ENCODE measurements at places on chromosomes 7 and 10.

- no peak for DNase-seq
Observed at GRCh38 chr7:2965745-2966270, 77.9 kb downstream of the CARD11 start.

DNA sequence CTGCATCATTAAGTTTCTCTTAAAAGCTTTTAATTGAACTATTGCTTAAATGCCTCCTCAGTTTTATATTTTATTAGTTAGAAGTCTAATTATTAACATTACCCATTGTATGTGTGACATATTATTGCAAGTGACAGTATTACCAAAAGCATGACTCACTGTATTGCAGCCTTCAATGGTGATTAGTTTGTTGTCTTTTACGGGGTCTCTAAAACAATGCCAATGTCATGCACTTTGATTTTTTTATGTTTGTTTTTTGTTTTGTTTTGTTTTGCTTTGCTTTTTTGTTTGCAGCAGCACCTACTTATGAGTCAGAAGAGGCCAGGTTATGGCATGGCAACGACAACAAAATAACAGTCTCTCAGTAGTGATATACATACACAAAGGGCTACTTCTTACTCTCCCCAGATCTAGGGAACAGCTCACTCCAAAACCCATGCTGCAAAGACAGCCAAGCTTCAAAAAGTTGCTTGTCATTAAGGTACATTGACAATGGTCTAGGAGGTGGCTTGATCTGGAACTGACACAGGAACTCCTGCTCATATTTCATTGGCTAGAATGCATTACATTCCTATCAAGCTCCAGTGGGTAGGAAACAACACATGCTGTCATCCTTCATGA, 293.7 kb upstream of the POM121L12 start:
- DNase-seq: peak; percentile 92

GRCh38 chr10:1123198-1123597, 67.0 kb downstream of the WDR37 start:
- DNase-seq: no peak

GRCh38 chr7:141220263-141220880, 146.5 kb downstream of the TMEM178B start:
- DNase-seq: peak; percentile 17

GRCh38 chr7:154620141-154620755, 382.7 kb downstream of the PAXIP1 start:
- DNase-seq: no peak

DNA sequence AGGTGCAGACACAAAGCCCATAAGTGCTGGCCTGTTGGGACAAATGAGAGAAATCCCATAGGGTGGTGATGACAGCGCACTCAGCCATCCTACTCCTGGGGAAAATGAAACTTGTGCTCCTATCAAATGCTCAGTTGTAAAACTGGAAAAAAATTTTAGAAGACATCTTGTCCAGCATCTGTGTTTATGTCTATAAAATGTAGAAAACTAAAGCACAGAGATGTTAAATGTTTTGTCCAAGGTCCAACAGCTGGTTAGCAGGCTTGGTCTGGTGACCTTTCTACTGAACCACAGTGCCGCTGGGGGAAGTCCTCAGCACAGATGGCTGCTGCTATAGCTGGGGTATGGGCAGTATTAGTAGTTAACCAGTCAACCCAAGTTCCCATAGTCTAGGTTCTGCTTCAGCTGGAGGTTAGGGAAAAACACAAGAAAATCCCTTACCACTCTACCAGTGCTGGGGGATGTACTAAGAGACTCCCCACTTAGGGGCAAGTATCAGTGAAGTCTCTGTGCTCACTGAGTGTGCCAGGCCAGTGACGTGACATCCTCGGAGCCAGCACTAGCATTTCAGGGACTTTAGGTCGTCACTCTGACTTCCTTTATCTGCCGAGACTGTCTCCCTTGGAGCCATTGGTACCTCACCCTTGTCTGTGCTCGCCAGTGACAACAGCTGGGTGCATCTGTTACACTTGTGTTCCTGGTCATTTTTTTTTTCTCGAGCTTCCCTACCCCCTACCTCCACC, 1.9 kb downstream of the TSPAN33 start:
- no peak for DNase-seq

- DNase-seq: peak; percentile 44
Observed at GRCh38 chr7:16504019-16504418, 22.6 kb upstream of the LRRC72 start.

DNA sequence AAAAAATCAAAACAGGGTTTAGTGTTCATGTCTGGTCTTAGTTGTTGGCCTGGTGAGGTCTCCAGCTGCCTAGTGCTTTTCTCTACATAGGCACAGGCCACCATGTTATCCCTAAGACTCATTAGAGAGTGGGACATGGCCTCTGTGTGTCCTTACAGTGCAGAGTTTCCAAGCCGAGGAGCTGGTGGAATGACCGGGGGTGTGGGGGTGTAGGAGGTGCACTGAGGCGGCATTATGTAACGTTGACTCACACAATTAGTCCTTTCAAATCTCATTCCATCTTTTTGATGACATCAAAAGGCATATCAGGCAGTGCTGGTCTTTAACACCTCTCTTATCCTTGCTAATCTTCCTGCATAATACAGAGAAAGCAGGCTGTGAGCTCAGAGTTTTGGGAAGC, 71.3 kb downstream of the MTPN start:
- DNase-seq: no peak

GRCh38 chr7:94049615-94050014, 45.5 kb upstream of the BET1 start:
- no peak for DNase-seq

GRCh38 chr7:123771846-123772245, 23.0 kb upstream of the WASL start:
- DNase-seq: no peak

- peak; percentile 98 for DNase-seq
Observed at GRCh38 chr10:125209591-125210355, 49.4 kb upstream of the CTBP2 start.

GRCh38 chr7:25947669-25948516, 204.1 kb upstream of the NFE2L3 start:
- peak; percentile 94 for DNase-seq

DNA sequence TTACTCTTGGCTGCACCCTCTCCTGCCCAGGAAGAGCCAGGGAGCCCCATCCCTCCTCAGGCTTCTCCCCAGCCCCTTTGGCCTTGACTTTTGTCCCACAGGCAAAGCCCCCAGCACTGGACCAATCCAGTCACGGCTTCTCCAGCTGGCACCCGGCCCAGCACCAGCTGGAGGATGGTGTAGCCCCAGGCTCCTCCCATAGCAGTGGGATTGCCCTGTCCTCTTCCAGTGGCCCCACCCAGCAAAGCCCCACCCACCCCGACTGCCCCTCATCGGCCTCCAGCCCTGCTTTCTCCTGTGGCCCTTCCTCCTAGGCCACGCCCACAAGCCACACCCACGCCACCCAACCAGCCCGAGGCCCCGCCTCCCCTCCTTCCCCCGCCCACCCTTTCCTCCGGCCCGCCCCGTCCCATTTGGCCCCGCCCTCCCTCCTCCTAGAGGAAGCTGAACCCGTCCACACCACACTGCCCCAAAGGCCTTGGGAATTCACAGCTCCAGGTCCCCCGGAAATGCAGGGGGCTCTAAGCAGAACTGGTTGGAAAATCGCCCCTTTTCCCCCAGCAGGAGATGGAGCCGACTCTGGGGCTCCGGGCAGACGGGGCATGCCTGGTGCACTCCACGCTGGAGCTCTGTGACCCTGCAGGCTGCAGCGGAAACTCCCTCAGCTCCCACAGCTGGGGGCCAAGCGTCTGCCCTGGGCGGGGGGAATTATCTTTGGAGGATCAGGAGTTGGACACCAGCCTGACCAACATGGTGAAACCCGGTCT, 25.2 kb downstream of the GET4 start:
- DNase-seq: peak; percentile 74

DNA sequence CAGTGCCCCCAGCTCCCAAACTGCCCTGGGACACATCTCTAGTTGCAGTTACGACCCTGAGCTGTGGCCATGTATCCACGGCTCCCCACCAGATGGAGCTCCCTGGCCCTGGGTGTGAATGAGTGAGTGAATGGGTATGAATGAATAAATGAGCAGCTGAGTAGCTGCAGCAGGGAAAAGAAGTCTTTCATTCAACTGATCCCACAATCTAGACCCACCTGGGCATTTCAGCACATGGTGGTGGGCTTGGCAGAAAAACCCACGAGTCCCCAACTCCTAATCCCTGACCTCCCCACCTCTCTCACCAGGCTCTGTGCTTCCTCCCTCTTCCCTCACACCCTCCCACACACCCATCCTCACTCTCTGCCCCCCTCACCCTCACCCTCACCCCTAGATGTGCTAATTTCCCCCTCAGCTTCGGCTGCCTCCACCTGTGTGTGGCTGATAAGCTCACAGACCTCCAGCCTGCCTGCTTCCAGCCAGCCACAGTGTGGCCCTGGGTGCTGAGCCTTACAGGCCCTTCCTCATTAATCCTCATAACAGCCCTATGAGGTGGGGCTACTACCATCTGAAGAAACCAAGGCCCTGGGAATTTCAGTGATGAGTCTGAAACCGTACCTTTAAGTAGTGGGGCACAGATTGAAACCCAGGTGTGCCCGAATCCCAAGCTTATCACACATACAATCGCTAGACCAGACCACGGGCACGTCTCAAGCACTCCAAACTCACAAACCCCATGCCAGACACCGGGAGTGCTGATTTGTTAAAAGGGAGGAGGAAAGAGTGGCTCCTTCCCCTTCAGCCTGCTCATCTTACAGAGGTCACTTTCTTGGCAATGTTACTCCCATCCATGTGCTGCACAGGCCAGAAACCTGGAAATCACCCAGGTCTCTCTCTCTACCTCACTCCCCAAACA, 2.2 kb upstream of the ATP6V1F start:
- DNase-seq: no peak

- no peak for DNase-seq
Observed at GRCh38 chr10:110755781-110756180, 111.6 kb downstream of the RBM20 start.

DNA sequence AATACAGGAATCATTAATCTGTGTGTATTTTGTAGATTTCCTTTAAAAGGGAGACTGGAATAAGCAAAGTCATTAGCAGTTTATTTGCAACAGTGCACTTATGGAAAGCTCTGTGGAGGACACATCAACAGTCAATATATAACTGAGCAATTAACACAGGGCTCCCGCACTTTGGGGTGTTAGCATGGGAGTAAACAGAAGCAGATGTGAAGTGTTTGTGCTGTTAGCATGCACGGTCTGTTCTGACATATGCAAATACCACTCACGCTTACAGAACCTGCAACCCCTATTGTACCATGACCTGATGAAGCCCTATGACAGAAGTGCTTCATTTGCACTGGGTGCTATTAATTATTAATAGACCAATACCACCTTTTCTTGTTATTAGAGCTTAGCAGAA, 118.9 kb downstream of the PPP1R3A start:
- DNase-seq: no peak

Measured in renal cortical epithelial cell (primary cell).